ENCODE measurements at places on chromosomes 1 and 21.
A peak's percentile ranks its signal among the peaks of the same experiment; 100 is the strongest.

DNA sequence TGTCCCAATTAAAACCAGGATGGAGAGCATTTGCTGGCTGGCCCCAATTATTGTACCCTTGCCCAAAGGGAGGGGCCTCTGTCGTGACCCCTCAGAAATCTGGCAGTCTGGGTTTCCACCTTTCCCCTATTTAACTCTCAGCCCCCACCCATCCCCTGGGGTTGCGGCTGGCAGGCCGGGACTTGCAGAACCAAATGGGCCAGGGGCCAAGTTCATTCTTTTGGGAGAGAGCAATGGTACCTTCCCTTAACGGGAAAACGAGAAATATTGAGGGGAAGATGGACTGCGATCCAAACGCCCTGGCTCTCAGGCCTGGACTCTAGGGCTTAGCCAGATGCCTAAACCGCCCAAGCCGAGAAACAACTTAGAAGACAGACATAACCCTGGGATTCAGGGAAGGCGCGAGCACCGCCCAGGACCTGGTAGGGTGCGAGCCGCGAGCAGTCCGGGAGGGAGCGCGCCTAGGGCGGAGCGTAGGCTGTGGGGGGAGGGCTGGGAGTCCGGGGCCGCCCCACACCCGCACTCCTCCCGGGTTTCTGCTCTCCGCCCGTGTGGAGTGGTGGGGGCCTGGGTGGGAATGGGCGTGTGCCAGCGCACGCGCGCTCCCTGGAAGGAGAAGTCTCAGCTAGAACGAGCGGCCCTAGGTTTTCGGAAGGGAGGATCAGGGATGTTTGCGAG, at the start of gene SLC27A3:
Gene SLC27A3 (plus strand): TSS at position 628 of the 678 bp plus-strand sequence. CDS start 91 bp downstream, outside the sequence.
- peak; percentile 43 for DNase-seq

DNA sequence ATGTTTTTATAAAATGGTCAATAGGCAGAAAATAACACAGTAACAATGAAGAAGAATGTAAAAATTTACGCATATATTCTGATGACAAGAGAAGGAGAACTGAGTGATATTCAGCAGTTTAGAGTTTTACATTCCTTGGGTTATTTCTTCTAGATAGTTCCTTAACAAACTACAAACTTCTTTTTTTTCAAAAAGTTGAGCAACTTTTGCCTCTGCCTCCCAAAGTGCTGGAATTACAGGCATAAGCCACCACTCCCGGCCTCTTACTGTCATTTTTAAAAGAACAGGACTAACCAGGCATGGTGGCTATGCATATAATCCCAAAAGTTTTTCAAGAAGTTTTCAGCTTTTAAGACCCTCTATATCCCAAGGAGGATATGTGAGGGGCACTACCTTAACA, 32.9 kb downstream of the ARNT start:
- no peak for DNase-seq

DNA sequence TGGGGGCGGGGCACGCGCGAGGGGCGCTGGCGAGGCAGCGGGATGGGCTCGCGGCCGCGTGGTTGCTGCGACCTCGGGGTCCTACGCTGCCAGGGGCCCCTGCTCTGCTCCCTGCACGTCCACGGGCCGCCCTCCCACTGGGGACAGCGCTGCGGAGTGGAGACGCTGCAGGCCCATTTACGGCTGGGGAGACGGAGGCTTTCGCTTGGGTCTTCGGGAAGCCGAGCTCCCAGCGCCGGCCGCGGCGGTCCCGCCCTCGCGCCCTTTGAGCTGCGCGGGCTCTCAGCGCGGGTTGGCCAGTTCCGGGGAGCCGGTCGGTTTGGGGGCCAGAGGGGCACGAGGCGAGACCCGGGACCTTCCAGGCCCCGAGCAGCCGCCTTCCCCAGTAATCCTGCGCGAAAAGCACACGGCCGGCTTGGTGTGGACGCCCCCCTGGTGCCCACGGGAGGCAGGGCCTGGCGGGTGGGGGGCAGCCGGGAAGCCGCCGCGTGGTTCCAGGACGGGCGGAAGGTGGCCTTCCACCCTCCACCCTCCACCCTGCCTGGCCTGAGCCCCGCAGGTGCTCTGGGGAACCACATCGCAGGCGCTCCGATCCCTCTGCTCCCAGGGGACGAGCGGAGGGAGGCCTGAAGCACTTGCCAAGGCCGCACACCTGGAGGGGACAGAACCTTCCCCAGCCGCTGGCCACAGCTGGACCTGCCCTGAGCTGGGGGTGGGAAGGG, 570 bp upstream of the PEX10 start:
- DNase-seq: peak; percentile 64

- DNase-seq: no peak
Measured at GRCh38 chr1:214453109-214453722, 98.2 kb downstream of the PTPN14 start.

- DNase-seq: no peak
Measured at GRCh38 chr1:32309960-32310359, 18.1 kb downstream of the HDAC1 start.

DNA sequence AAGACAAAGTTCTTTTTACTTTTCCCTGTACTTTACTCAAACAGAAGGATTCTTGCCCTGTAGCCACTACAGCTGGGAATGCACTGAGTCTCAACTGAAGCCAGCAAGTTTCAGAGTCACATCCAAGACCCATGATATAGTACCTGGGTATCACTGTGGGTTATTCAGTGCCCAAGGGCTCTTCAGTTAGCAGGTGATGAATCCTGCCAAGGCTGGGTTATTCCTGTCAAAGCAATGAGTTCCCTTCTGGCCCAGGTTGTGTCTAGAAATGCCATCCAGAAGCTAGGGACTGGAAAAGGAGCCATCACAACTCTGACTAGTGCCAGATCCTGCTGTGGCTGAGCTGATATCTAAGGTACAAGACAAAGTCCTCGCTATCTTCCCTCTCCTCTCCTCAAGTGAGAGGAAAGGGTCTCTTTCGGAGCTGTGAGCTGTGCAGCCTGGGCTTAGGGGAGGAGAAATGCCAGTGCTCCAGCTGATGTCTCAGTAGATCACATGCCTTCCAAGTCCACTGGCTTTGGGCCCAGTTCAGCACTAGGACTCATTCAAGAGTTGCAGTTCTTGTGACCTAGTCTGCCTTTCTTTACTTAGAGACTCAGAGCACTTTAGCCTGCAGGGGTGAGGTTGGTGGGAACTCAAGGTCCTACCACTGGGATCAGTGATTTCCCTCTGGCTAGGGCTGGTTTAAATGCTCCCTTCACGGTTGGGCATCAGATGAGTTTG, 369.4 kb downstream of the TBX15 start:
- DNase-seq: no peak

- DNase-seq: no peak
Measured at GRCh38 chr1:86687595-86687994, 16.8 kb upstream of the SH3GLB1 start.

- DNase-seq: peak; percentile 98
Measured at GRCh38 chr21:45363921-45364467, 41.0 kb upstream of the COL18A1 start.

DNA sequence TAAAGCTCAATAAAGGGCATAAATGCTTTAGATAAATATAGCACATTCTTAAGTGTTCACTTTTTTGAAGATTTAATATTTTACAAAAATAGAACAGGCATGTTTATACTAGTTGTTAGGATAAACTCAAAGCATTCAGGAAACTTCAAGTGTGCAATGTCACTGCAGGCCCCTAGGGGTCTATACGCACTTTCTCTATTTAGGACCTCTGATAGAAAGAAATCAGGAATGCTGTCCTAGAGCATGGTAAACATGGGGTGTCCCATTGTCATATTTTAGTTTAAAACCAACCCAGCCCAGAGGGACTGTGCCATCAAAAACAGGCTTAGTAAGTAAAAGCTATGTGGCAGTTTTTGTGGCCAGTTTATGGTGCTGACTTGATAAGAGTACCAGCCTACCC, 102.2 kb downstream of the BARHL2 start:
- no peak for DNase-seq

GRCh38 chr1:241356519-241357365, at the start of gene RGS7:
Gene RGS7, minus strand, starts transcription at chr1:241357205.
- DNase-seq: peak; percentile 62

- no peak for DNase-seq
Measured at GRCh38 chr1:201739080-201739479, 89.9 kb upstream of the IPO9 start.

DNA sequence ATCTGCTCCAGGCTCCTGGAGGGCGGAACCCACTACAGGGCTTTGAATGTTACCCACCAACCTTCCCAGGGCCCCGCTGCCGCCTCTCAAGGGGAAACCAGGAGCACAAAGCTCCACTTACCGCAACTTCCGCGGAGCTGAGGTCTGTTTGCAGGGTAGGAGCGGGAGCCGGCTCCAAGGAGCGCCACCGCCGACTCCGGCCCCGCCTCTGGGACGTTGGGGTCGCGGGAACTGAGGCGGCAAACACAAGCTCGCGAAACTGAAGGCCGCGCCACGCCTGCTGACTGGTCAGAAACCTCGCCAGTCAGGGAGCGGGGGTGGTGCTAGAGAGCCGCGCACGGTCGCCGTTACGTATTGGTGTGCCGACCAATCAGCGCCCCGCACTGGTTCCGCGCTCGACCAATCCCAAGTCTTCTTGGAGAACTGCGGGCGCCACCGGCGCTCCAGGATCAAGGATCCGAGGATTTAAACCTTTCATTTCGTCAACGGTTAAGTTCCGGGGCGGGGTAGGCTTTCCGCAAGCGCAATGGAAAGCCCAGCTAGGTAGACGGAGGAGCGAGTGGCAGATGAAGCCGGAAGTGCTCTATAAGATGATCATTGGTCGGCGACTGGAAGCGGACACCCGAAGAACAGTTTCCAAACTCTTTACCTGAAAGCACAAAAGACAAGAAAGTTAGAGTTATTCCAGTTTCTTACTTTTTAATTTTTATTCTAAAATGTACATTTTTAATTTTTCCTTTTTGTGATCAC, at the start of gene STIL:
Gene STIL (minus strand): TSS at position 233 of the 750 bp plus-strand sequence. CDS start 3,828 bp downstream, outside the sequence.
- peak; percentile 67 for DNase-seq

DNA sequence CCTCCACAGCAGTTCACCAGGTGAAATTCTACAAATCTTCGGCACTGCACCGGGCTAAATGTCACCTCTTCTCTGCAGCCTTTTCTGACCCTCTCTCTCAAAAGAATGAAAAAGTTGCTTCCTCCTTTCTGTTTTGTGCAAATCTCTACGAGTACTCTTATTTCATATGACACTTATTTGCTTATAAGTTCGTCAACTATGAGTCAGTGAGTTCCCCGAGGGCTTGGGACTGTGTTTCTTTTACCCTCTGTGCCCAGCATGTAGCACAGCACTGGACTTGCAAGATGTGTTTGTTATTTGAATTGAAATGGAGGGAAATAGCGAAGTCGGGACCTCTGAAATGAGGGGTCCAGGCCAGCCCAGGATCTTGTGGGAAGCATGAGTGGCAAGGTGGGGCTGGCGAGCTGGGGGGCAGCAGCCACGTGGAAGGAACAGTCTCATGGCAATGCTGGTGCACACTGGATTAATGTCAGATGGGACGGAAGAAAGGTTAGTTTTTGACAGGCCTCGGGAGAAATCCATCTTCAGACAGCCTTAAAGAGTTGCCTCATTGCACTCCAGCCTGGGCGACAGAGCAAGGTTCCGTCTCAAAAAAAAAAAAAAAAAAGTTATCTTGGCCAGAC, 6.2 kb downstream of the SLC6A9 start:
- DNase-seq: no peak

GRCh38 chr1:82819234-82819633, 1018.5 kb downstream of the ADGRL2 start:
- no peak for DNase-seq
